ENCODE measurements at places on chromosomes 1 and 21.

GRCh38 chr21:43867948-43868347, 2.9 kb downstream of the AGPAT3 start:
- no peak for DNase-seq

DNA sequence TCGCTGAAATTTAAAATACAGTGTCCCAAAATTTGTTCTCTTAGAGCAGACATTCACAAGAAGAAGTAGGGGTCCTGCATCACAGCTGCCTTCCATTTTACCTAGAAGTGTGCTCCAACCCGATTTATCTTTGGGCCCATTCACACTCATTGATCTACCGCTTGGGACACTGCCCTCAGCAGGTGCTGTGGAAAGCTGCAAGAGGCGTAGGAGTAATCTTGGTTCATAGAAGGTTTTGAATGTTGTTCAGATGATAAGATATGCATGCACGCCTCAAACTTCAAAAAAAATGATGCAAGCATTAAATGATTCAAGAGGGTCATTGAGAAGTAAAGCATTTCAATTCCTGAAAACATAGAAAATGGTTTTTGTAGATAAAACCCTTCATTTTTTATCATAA, 18.6 kb upstream of the C1orf105 start:
- peak; percentile 16 for DNase-seq

DNA sequence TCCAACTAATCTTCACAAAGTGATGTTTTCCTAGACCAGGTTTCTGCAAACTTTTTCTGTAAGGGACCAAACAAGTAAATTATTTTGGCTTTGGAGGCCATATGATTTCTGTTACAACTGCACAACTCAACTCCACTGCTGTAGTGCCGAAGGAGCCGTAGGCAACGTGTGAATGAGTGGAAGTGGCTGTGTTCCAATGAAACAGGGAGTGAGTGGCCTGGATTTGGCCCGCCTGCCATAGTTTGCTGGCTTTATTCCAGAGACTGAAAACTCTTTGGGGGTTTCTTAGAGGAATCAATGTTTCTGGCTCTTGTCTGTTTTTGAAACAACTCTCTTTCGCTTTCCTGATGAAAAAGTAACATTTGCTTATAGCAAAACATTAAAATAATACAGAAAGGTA, 12.6 kb upstream of the ACTL8 start:
- DNase-seq: no peak

- no peak for DNase-seq
Measured at GRCh38 chr1:100959502-100960060, 63.7 kb downstream of the SLC30A7 start.

DNA sequence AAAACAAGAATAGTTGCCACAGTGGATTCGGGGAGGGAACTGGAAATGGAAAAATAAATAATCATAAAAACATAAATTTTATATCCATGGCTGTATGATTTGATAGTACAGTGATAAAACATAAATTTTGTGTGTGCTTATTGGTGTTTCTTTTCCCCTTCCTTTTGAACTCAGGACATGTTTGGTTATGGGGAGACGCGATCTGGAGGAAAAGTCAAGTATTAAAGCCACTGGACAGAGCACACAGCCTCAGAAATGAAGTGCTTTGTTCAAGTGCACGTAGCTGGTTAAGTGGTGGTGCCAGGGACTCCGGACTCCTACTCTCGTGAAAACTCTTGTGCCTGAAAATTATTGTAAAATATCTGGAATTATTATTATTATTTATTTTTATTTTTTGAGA, 9.7 kb upstream of the HMGCS2 start:
- no peak for DNase-seq

- no peak for DNase-seq
Measured at GRCh38 chr1:207672522-207673130, 27.7 kb downstream of the CR1L start.

GRCh38 chr1:175133673-175134435, 58.7 kb downstream of the KIAA0040 start:
- DNase-seq: no peak
